Retina (tissue), 1 donor: ENCODE measurements at places on chromosomes 7 and 10.

GRCh38 chr7:23438171-23438570 is 32.1 kb downstream of the IGF2BP3 start:
- DNase-seq, result no peak

DNA sequence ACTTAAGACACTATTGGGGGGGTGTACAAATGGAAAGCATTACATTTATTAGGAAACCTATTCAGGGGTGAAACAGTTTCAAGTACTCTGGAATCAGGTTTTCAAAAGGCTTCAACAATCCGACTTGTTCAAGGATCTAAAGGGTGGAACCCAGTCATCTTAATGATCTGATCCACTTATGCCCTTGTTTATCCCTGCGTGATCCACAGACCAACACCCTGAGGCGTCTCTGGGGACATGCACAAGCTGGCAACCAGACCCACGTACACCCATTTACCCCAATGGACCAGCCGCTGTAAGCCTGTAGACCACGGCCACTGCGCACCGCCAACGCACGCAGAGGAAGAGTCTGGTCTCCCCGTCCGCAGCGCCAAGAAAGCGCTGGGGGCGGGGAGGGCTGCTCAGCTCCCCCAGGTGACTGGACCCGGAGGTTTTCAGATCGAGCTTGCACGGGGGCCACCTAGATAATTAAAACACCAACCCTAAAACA is 13.4 kb downstream of the HNRNPF start:
- peak; percentile 77 for DNase-seq

DNA sequence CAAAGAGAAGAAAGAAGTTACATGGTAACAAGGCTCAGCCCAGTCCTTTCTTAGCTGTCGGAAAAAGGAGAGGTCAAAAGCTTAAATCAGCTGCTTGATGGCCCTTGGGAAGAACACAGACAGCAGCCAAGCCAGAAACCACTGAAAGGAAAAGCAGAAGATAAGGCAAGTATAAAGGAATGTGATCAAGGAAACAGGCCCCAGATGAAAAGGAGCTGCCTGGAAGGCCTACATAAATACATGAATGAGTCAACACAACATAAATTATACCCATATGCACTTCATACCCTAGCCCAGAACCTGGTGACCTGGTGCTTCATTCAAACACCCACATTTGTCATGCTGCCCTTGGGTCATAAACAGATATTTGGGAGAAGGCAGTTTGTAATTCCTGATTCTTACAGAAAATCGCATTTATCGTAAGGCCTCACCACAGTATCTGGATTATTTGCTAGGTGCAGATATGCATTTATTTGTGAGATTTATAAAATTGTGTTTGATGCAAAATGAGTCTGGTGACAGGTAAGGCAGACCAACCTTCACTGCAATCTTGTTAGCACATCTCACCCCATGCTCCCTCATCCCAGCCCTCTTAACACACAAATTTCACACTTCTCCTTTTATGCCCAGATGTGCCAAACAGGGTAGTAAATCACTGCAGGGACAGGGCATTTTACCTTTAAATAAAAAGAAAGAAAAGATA is 94.9 kb upstream of the KCNIP2 start:
- DNase-seq, result no peak

DNA sequence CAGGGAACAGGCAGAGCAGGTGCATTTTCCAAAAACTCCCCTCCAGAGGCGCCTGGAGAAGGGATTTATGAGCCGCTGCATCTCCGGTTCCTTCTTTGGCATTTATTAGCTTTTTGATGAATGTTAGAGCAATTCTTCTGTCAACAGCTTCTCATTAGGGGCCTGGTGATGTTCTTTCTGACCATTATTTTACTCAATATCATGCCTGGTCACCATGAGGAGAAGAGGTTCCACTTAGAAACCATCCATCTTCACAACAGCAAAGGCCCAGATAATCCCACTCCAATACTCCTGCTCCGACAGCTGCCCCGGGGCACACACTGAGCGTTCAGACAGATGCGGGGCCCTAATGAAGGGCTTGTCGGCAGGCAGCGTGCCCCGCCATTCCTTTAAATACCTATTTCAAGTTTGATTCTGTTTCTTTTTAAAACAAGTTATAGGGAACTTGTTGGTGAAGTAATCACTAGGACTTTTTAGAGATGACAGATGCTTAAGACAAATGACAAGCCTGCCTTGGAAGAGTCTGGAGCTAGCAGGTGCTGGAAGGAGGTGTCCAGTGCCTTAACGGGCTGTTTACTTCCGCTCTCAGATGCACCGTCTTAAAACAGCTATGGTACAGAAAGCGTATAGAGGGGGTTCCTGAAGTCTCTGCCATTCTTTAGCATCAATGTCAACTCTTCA is 31.7 kb downstream of the ECHDC3 start:
- DNase-seq, result no peak

DNA sequence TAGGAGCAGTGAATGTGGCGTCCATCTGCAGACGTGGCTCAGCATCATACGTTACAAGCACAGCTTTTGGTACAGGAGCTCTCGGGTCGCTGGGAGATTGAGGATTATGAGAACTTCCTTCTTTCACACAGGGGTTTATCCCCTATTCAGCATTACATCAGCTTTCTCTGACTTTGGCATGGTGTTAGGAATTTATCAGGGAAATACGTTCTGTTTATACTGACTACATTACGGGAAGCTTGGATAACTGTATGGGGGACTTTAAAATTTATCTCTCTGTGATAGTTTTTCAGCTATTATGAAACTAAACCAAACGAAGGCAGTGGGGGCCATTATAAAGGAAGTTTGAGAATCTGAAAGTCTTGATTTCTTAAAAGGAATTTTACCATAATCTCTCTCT is 110.1 kb upstream of the INSYN2A start:
- DNase-seq, result no peak

DNA sequence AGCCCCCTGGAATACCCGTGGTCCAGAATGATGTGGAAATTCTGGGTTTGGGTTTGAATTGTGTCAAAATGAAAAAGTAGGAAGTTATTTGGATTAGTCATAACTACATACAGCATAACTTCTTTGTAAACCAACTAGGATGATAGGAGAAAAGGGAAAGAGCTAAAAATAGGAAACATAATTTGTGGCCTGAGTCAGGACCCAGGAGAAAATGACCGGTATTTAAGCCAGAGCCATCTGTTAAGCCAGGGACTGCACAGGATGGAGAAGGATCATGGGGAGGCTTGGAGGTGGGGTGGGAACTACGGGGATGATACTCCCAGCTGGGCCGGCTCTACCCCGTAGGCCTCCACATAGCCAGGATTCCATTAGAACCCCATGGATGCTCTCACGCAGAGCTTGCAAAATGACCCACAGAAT is 98.6 kb downstream of the MYOF start:
- no peak for DNase-seq

- no peak for DNase-seq
These were observed 4.3 kb downstream of the VIPR2 start for GRCh38 chr7:159140170-159140910.

GRCh38 chr10:93702210-93703001 is at the start of gene FRA10AC1:
Gene FRA10AC1, minus strand, starts transcription at chr10:93702592. Its CDS starts 2,486 bp downstream, at chr10:93700106.
- peak; percentile 97 for DNase-seq

GRCh38 chr7:42055171-42055570 is 181.8 kb downstream of the GLI3 start:
- DNase-seq, result no peak

DNA sequence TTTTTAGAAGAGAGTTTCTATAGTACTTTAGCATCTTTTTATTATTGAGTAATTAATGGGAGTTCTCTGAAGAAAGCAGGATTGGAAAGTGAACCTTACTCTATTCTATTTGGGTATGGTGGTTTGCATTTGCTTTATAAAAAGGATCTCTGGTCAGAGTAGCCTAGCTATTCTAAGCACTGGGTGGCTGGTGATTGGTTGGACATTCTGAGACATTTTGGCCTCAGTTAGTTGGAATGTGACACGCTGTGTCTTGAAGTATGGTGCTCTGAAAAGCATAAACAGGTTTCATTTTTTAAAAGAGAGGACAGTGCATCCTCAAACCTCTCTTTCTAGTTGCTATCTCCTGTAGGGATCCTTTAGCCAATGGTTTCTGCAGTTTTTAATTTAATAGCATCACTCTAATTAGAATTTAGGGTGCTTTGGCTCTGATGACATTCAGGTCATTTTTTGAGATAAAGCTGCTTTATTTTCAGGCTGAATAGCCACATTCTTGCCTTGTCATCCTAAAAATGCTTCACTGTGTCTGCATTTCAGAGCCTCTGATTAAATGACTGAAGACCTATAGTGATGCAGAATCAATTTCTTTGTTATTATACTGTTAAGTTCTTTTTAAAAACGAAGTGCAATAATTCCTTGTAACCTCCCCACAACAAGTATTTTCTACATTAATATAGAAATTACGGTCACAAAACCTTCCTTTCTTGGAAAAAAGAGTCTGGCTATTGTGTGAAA is 20.6 kb downstream of the TMEM178B start:
- DNase-seq, result no peak

- DNase-seq, result no peak
These were observed 190.4 kb upstream of the AGK start for GRCh38 chr7:141360803-141361202.

GRCh38 chr7:27122077-27122910 is 8.3 kb downstream of the HOXA4 start:
- DNase-seq, result no peak

- no peak for DNase-seq
These were observed 58.8 kb upstream of the MAGI2 start for GRCh38 chr7:79512261-79512660.

GRCh38 chr10:63699785-63700613 is 178.8 kb downstream of the REEP3 start:
- no peak for DNase-seq

DNA sequence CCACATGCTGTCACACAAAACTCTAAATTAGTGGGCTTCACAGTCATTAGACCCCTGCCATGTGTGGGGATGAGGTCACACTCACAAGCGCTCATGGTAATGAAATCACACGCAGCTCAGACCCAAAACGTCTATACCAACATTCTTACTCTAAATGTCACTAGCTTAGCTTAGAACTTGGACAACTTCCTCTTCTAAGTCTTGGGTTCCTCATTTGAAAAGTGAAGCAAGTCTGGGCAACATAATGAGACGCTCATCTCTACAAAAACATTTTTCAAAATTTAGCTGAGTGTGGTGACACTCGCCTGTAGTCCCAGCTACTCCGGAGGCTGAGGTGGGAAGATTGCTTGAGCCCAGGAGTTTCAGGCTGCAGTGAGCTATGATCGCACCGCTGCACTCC is 92.7 kb upstream of the MACROH2A2 start:
- DNase-seq, result no peak

GRCh38 chr7:112792441-112792840 is 2.2 kb upstream of the TMEM168 start:
- no peak for DNase-seq

- no peak for DNase-seq
These were observed 14.8 kb downstream of the ADAM8 start for GRCh38 chr10:133261726-133262325.

- DNase-seq, result no peak
These were observed 27.1 kb downstream of the SEC61A2 start for GRCh38 chr10:12156367-12157123.

DNA sequence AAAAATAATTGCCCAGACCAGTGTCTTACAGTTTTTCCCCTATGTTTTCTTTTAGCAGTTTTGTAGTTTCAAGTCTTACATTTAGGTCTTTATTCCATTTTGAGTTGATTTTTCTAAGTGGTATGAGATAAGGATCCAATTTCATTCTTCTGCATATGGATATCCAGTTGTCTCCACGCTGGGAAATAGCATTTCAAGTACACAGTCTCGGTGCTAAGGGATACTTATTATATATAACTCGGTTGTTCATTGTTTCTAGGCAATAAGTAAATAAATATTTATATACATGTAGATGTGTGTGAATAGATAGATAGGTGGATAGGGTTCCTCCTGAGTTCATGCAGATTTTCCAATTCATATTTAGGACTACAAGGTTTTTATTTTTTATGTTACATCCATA is 16.0 kb downstream of the TAF3 start:
- no peak for DNase-seq

- DNase-seq, result no peak
These were observed 69.9 kb upstream of the SH2B2 start for GRCh38 chr7:102216573-102217314.

GRCh38 chr10:26665080-26666048 is 32.1 kb upstream of the PDSS1 start:
- DNase-seq, result no peak

GRCh38 chr7:12052211-12052610 is 158.9 kb upstream of the TMEM106B start:
- no peak for DNase-seq

DNA sequence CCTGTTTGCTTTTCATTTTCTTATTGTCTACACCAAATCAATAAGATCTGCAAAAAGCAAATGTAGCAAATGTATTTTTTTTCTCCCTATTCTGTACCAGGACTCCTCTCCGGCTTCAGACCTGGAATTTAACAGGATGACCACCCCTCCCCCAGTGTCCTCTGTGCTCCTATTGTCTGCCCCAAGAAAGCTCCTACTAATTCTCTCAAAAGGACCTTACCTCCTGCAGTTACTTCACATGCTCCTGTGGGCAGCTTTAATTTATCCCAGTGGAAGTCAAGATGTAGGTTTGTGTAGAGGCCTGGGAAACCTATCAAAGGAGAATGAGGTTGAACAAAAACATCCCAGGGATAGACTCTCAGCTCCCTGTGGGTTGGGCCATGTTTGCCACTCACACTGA is 31.3 kb downstream of the PLXNA4 start:
- no peak for DNase-seq

GRCh38 chr7:157047148-157047547 is 36.7 kb upstream of the MNX1 start:
- DNase-seq, result no peak

DNA sequence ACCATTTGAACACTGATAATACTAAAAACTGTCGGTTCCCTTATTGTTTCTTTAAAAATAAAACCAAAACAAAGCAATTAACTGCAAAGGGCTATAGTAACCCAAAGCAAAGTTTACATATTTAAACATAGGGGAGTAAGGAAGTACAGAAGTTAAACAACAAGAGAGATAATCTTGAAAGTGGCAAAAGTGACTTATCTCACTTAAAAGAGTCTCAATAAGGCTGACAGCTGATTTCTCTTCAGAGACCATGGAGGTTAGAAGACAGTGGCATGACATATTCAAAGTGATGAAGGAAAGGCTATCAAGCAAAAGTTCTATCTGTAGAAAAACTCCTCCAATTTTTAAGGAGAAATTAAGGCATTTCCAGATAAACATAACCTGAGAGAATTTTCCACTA is 233.5 kb upstream of the HDAC9 start:
- DNase-seq, result no peak
